Lung microvascular endothelial cell (primary cell): ENCODE measurements at places on chromosomes 1 and 21. TPM values are rescaled to one million over a fixed set of nuclear protein-coding genes. Genes with fewer than 3 reads are reported as not detected.

The SPRR2G gene
- not detected in 2 replicates for total RNA-seq

The RGSL1 gene
- total RNA-seq: not detected in 2 replicates

The PGLYRP3 gene
- total RNA-seq: not detected in 2 replicates

The MYOC gene
- not detected in 2 replicates for total RNA-seq

The FCER1G gene
- not detected in 2 replicates for total RNA-seq

The HCRTR1 gene
- total RNA-seq: 1.5 and 5.4 TPM in 2 replicates

The FYB2 gene
- not detected in 2 replicates for total RNA-seq

The F13B gene
- total RNA-seq: under 0.01 TPM in 1 of 2 replicates, not detected in the other

The FAAH gene
- total RNA-seq: 0.44 and 1.6 TPM in 2 replicates

The ZNF124 gene
- 48.4 and 59.3 TPM in 2 replicates for total RNA-seq

The C1orf87 gene
- not detected in 2 replicates for total RNA-seq

The CCDC185 gene
- total RNA-seq: not detected in 2 replicates

The TNFRSF8 gene
- not detected in 2 replicates for total RNA-seq

The ELOVL1 gene
- total RNA-seq: 58.4 and 71.6 TPM in 2 replicates

The SH3BGR gene
- total RNA-seq: 0.20 and 0.22 TPM in 2 replicates

The C4BPB gene
- total RNA-seq: not detected in 2 replicates

The CENPS gene
- 5.2 and 6.3 TPM in 2 replicates for total RNA-seq

The ARHGEF16 gene
- total RNA-seq: 0.20 and 0.44 TPM in 2 replicates
